ENCODE measurements at places on chromosomes 16 and 17. TPM values are rescaled to one million over a fixed set of nuclear protein-coding genes. Genes with fewer than 3 reads are reported as not detected.
A peak's percentile ranks its signal among the peaks of the same experiment; 100 is the strongest.

XAF1 gene
- total RNA-seq: 19.0 TPM

YPEL2 gene
- 4.4 TPM for total RNA-seq

NPW gene
- total RNA-seq: 1.9 TPM

IL21R gene
- total RNA-seq: 93.8 TPM

PRSS22 gene
- not detected for total RNA-seq

- no peak overlapping the region for H3K27ac ChIP-seq
- DNase-seq: no peak
- H3K27me3 ChIP-seq: peaks cover 3% of the 10 kb centered on the region
- H3K4me3 ChIP-seq: no peak overlapping the region
Observed at GRCh38 chr17:18371455-18371854, 6.1 kb upstream of the EVPLL start.

GRCh38 chr17:21157586-21158370 is 31.0 kb downstream of the DHRS7B start:
- H3K4me3 ChIP-seq: no peak overlapping the region
- H3K27ac ChIP-seq: no peak overlapping the region
- H3K36me3 ChIP-seq: peaks cover 4% of the 10 kb centered on the region
- peaks cover 21% of the 10 kb centered on the region for H3K4me1 ChIP-seq
- H3K27me3 ChIP-seq: no peaks in the 10 kb centered on the region
- DNase-seq: peak; percentile 9

DNA sequence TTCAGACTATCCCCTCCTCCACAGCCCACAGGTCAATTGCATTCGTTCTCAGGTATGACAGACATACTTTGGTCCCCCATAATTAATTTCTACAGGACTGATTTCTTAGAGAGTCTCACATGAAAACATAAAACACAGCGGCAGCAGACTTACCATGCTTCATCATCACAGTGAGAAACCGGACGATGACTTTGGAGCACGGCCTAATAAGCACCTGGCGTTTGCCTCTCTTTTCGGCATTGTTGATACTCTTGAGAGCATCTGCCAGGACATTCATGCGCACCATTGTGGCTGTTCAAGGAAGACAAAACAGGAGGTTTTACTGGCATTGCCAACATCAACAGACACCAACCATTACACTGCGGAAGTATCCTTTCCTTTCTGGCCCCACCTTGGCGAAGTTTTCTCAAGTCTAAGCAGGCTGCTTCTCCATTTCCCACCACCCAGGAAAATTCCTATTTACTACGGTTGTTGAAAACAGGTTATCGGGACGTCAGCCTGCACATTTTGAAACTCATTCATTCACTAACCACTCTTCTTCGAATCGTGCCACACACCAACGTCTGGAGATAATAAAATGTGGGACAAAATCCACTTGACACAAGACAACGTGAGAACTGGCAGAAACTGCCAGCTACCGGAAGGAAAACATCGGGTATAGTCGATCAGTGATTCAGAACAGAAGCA is 1.2 kb downstream of the RPS15A start:
- peaks cover 72% of the 10 kb centered on the region for H3K36me3 ChIP-seq
- H3K27ac ChIP-seq: peak overlapping the region; percentile 96
- DNase-seq: peak; percentile 16

- no peak overlapping the region for H3K4me3 ChIP-seq
- H3K4me1 ChIP-seq: peaks cover 3% of the 10 kb centered on the region
- no peak for DNase-seq
- H3K36me3 ChIP-seq: no peaks in the 10 kb centered on the region
Observed at GRCh38 chr16:29230671-29231096, 175.8 kb downstream of the NPIPB11 start.

DNA sequence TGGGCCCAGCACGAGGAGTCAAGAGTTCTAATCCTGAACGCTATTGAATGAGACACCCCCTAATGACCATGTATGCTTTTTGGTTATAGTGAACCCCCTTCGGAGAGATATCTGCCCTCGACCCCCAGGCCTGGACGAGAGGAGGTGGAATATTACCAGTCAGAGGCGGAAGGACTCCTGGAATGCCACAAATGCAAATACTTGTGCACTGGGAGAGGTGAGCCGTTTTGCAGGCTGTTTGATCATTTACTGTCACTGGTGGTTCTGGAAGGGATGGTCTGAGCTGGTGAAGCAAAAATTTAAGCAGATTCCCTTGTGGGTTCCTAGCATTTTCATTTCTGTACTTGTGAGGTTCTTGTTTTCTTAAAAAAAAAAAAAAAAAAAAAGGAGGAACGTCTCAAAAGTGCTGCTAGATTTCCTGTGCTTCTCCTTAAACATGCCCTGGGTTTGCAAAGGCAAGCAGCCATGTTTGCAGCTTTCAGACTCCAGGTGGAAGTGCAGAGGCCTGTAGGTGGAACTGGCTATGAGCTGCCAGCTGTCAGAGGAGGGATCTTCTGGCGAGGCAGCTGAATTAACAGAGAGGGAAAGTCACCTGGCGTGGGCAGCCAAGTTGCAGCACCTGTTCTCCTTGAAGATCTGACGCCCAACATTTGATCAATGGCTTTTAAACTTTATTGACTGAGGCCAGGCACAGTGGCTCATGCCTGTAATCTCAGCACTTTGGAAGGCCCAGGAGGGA is 3.5 kb downstream of the MARVELD3 start:
- no peak overlapping the region for H3K4me3 ChIP-seq
- H3K4me1 ChIP-seq: no peaks in the 10 kb centered on the region
- H3K27me3 ChIP-seq: peaks cover 12% of the 10 kb centered on the region

DNA sequence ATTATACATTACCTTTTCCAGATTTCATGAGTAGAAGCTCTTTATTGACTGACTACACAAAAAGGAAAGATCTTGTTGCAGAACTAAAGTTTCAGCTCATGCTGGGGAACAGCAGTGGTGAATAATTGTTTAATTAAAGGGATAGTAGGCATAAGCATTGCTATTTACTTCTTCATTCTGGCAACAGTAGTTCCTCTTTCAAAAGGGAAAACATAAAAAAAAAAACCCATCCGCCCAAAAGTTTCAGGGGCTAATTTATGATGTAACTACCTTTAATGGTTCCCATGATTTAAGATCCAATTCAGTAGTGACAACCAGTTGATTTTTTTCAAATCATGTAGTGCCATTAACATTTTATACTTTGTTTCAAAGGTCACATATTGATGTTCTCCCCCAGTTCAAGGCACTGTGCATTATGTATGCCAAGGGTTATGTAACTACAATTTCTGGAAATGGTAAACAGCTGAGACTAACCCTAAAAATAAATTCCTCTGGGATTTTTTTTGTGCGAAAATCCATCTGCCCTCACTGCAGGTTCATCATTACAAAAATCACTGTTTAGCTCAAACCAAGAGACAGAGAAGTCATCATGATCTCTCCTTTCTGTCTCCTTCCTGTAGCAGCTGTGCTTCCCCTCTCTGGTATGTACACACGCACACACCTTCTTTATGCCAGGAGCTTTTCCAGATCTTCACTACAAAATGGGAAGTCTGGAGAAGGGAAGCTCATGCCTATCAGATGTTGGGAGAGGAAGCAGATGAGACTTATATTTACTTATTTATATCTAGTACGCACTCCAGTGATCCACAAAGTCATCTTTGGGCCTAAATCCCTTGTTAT is 2.2 kb upstream of the PHLPP2 start:
- no peak overlapping the region for H3K4me3 ChIP-seq
- H3K36me3 ChIP-seq: peaks cover 5% of the 10 kb centered on the region
- H3K27me3 ChIP-seq: peaks cover 6% of the 10 kb centered on the region

DNA sequence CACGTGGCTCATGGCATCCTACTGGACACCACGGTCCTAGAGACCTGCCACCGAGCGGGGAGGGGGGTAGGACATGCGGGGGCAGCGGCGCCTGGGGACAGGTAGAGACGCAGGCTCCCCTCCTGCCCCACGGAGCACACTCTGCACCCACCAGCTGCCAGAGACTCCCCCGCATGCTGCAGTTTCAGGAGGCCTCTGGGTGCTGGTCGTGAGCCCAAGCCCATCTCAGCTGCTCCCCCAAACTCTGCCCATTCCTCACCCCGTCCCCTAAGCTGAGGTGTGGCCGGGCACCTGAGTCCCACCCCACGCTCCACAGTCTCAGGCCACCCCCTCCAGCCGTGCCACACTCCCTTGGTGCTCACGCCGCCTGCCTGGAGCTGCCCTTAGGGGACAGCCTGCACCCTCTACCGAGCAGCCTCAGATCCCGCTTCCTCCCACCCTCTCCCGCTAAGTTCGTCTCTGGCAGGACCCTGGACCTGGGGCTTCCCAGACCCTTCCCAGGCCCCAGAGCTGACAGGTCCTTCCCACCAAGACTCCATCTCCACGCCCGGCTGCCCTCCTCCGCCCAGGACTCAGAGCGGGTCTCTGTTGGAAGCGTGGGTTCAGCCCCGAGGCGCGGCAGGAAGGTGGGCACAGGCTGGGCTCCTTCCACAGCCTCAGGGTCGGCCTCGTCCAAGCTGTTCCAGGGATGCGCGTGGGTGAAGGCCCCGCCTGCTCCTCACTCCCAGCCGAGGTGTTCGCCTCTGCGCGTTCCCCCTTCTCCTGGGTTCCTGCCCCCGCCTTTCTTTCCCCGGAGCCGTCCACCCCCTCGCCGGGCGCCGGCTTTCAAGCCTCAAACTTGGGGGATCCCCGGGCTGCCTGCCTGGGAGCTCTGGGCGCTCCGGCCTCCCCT is 1.3 kb downstream of the RAB40B start:
- peak overlapping the region; percentile 57 for H3K4me3 ChIP-seq
- no peak overlapping the region for H3K27ac ChIP-seq
- peaks cover 9% of the 10 kb centered on the region for H3K4me1 ChIP-seq

DNA sequence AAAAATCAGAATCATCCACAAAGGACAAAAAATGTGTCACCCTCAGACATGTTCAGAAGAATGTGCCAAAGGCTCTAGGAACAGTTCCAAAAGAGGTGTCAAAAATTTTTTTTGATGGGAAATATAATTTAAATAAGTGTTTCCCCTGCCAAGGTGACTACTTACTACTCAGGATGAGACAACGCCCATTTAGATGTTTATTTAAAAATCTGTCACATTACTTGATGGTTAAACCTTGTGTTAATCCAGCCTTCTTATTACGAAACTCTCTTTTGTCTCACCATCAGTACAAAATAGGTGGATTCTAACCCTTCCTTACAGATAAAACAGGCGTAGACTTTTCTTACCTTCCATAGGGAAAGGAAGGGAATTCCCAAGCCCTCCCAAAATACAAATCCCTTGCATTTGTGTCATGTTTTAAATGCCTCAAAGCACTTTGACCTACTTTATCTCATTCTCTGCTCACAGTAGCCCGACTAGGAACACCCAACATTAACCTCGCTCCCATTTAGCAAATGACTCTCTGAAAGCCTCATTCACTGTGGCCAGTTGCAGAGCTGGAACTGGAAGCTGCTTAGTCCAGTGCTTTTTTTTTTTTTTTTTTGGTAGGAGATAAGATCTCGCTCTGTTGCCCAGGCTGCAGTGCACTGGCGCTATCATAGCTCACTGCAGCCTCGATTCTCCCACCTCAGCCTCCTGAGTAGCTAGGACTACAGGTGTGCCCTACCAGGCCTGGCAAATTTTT is 5.8 kb upstream of the GNA13 start:
- no peaks in the 10 kb centered on the region for H3K27me3 ChIP-seq
- H3K4me1 ChIP-seq: peaks cover 2% of the 10 kb centered on the region
- no peaks in the 10 kb centered on the region for H3K36me3 ChIP-seq
- H3K4me3 ChIP-seq: no peak overlapping the region
- no peak overlapping the region for H3K27ac ChIP-seq

GRCh38 chr17:14007951-14008350 is 61.4 kb upstream of the COX10 start:
- H3K36me3 ChIP-seq: peaks cover 2% of the 10 kb centered on the region
- H3K27ac ChIP-seq: no peak overlapping the region
- H3K27me3 ChIP-seq: no peaks in the 10 kb centered on the region
- no peaks in the 10 kb centered on the region for H3K4me1 ChIP-seq

- H3K27me3 ChIP-seq: no peaks in the 10 kb centered on the region
- H3K4me3 ChIP-seq: no peak overlapping the region
- H3K27ac ChIP-seq: peak overlapping the region; percentile 4
- peaks cover 13% of the 10 kb centered on the region for H3K4me1 ChIP-seq
- DNase-seq: no peak
- peaks cover 8% of the 10 kb centered on the region for H3K36me3 ChIP-seq
Observed at GRCh38 chr16:22216191-22216831, 10.2 kb downstream of the EEF2K start.

DNA sequence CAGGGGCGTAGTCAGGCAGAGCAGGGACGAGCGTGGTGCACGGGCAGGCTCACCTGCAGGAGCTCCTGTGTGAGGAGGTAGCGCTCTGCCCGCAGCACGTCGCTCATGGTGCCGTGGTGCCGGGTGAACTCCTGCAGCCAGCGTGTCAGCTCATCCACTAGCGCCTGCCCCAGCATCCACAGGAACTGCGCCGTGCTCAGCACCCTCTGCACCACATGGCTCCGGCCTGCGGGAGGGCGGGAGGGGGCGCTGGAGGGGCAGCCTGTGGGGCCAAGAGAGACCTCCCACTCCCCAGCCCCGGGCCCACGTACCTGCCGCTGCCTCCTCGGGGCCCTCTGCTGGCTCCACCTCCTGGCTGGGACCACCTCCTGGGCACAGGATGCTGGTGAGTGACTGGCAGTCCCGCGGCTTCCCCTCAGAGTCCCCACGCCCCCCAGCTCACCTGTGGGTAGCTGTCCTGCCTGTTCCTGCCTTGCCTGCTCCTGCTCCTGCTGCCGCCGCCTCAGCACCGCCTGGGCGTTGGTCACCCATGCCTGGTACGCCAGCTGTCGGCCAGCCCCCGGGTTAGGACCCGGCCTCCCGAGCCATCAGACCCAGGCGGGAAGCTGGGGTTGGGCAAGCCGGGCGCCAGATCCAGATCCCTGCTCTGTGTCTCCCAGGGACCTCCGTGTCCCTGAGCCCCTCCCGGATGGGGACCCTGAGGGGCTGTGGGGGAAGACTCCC is 16.6 kb downstream of the CTU2 start:
- no peak overlapping the region for H3K4me3 ChIP-seq
- no peaks in the 10 kb centered on the region for H3K4me1 ChIP-seq
- peaks cover 12% of the 10 kb centered on the region for H3K36me3 ChIP-seq
- H3K27ac ChIP-seq: no peak overlapping the region
- H3K27me3 ChIP-seq: no peaks in the 10 kb centered on the region

DNA sequence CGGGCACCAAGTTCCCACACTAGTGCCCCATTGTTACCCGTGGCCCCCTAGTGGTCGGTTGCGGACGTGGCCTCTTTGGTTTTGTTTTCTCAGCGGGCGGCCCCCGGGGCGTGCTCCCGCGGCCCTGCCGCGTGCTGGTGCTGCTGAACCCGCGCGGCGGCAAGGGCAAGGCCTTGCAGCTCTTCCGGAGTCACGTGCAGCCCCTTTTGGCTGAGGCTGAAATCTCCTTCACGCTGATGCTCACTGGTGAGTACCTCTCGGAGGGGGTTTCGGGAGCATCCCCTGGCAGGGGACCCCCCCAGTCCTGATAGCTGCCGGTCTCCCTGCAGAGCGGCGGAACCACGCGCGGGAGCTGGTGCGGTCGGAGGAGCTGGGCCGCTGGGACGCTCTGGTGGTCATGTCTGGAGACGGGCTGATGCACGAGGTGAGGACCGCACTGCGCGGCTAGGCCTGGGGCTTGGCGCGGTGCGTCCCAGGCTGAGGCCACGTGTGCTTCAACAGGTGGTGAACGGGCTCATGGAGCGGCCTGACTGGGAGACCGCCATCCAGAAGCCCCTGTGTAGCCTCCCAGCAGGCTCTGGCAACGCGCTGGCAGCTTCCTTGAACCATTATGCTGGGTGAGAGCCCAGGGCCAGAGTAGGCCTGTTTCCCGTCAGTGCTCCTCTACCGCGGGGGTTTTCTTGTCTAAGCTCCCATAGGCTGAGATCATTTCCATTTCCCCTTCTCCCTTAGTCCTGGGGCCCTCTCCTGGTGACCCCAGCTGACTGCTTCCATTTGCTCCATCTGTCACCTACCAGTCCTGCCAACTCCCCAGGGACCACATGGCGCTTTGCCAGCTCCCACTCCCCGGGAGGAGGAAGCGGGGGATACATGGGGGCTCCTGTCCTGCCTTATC is 1.7 kb downstream of the SPHK1 start:
- peaks cover 6% of the 10 kb centered on the region for H3K4me1 ChIP-seq
- peaks cover 2% of the 10 kb centered on the region for H3K36me3 ChIP-seq
- no peaks in the 10 kb centered on the region for H3K27me3 ChIP-seq
- H3K27ac ChIP-seq: no peak overlapping the region
- peak; percentile 88 for DNase-seq
- peak overlapping the region; percentile 66 for H3K4me3 ChIP-seq
